Skin of body (tissue), 3 donors: ENCODE measurements at places on chromosomes 7 and 10. TPM values are rescaled to one million over a fixed set of nuclear protein-coding genes. Genes with fewer than 3 reads are reported as not detected.

- DNase-seq, result no peak
Observed at GRCh38 chr10:76456197-76456596, 1024.8 kb downstream of the LRMDA start.

DNA sequence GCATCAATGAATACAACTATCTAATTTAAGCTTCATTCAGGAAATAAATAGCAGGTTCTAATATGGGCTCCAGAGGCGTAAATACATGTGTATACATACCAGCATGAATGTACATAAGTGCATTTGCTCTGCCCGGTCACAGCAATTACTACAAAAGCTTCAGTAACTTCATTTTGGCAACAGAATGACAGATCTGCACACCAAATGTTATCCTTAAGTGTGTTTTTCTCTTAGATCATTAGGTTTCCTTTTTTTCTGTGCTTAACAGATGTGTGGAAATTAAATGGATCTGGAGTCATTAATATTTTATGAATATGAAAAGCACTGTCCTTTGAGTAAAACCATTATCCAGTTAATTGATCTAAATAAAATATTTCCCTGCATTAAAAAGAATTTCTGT, 159.0 kb upstream of the MEOX2 start:
- peak; percentile 87 for DNase-seq

GRCh38 chr7:101216001-101216859, 1.2 kb downstream of the PLOD3 start:
- no peak for DNase-seq

The TMEM139 gene
- 1.1 TPM for total RNA-seq

The TEX36 gene
- total RNA-seq, result not detected

The AMPH gene
- 3.5 TPM for total RNA-seq
